ENCODE measurements at places on chromosomes 3 and 15.

DNA sequence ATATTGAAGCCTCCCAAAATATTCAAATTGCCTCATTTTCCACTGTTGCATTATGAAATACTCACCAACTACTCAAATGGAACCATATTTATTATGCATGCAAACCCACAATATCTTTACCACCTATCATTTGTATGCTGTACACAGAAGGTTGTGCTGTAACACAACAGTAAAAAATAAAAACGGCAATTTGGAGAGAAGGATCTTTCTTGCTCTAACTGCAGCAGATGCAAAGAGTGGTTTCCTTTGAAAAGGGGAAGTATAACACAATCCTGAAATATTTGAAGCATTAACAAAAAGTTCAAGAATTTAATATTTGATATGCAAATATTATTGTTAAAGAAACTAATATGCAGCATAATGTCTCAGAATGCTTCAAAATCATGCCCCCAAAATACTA is 244.5 kb upstream of the SUCLG2 start:
- no peak for DNase-seq

- DNase-seq, result no peak
These were observed 89.1 kb downstream of the XXYLT1 start for GRCh38 chr3:195181741-195182469.

DNA sequence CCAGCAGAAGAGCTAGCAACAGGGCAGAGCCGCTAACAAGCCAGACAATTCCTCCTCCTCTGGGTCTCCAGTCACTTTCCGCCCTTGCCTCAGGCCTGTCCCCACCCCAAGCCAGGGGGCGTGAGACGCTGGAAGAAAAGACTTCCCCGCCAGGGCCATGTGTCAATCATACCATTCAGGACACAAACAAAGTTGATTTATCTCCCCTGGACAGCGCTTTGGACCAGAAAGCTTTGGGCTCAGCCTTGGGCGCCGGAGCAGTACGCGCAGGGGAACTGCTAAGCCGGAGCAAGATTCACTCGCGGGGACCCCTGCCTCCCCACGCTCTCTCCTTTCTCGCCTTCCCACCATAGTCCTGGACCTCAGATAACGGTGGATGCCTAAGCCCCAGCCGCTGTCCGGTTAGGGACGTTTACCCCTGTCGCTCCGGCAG is 479 bp downstream of the LRRC2 start:
- DNase-seq, result peak; percentile 24

GRCh38 chr15:85707519-85708338 is 87.0 kb downstream of the KLHL25 start:
- DNase-seq, result peak; percentile 52

- DNase-seq, result no peak
These were observed 16.1 kb downstream of the TLE3 start for GRCh38 chr15:70081612-70082011.

DNA sequence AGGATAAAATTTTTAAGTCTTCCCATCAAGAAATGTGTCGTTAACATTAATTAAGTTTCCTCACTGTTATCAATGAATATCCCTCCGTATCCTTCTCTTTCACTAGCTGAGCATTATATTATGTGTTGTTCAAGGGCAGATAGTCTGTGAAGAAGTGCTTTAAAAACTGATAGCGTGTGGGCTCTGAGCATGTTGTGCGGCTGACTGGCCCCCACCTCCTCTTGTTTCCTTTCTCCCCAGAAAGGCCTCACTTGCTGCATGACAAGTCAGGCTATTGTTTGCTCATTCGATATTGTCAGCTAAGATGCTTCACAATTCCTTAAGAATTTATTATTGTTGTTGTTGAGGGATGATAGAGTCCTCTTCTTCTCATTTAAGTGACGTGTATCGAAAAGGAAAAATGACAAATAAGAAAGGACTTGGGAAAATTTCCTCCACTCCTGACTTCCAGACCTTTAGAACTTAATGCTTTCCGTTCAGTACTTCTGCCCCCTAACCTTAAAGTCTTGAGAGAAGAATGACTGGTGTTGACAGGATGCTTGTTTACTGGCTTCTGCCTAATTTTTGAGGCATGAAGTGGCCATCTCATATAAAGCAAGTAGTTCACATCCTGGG is 298.3 kb downstream of the LPP start:
- no peak for DNase-seq

- DNase-seq, result no peak
These were observed 325.3 kb downstream of the ZNF385D start for GRCh38 chr3:21425715-21426114.

DNA sequence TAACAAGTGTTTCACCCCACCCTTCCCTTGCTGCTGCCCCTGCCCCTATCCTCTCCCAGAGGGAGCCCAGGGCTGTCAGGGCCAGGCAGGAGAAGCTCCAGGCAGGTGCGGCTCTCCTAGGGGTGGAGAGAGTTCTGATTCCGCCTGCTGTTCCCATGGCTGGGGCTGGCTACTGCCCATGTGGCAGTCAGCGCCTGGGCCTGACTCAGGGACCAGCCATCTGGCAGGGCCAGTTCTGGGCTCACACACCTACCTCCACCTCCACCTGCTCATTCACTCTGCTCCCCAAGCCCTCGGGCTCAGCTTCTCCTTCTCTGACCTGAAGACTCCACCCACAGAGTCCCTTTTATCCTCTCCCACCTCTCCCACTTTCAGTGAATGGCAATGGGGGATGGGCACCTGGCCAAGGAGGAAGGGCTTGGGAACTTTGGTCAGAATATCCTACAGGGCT is 23.4 kb downstream of the AMOTL2 start:
- DNase-seq, result peak; percentile 68

- DNase-seq, result no peak
These were observed 234.1 kb downstream of the CACNA2D3 start for GRCh38 chr3:54356261-54357045.

DNA sequence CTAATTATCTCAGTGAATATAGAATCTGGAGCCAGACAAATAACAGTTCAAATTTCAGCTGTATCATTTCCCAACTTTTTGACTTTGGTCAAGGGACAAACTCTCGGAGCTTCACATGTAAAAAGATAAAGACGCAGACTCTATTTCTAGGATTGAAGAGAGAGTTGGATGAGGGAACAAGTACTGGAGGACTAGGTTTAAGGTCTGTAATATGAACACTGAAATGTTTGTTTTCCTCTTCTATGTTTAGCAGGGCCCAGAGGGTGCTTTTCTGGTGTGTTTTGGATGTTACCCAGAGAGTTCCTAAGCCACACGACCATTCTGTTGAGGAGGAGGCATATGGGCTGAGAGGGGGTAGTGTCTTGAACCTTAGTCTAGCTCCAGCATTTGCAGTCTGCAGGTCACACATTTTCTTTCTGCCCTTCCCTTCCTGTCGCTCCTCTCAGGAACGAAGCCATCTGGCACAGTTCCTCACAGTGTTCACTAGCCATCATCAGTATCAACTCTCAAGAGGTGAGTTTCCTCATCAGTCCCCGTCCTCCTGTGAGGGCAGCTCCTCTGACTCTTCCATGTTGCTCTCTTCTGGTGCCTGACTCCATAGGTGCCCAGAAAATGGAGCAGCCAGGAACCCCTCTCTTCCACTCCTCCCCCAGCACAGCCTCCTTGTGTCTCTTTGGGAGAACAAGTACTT is 250.1 kb downstream of the SQOR start:
- DNase-seq, result no peak

DNA sequence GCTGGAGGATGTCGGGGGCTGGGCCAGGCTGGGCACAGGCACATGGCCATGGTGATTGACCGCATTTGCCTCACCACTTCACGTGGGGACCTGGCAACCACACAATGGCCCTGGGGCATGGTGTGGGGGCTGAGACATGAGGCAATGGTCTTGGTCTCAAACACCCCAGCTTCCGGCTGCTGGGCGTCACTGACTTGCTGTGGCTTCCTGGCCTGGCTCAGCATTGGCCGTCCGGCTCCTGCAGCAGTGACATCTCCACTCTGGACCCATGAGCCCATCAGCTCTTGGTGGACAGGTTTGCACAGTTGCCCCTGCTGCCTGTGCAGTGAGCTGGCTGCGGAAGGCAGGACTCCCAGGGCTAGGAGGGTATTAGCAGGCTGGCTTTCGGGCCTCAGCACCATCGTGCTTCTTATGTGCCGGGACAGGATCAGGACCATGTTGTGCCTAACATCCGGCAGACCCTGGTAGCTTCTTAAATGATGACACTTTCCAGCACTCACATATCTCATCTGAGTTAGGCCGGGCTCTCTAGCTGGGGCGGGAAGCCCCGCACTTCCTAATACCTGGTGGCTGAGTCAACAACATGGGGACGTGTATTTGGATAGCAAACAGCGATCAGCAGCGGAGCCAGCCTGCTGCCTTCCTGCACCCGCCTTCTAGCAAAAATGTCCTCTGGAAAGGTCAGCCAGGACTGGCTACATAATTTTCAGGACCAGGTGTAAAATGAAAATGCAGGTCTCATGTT is 34.1 kb downstream of the ZNF710 start:
- DNase-seq, result peak; percentile 58

DNA sequence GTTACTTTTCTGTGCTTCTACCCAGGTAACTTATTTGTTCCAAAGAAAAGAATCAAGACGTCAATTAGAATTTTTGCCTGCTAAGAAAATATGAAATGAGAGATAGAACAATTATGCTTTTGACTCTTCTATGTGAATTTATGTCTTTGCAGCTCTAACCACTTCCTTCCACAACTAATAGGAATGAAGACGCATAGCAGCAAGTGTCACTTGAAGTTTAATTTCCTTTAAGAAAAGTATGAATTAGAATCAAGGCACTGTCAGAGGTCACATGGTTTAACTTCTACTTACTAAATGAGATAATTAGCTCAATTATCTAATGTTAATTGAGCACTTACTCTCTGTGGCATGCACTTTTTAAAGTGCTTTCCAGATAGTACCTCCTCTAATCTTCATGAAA is 3.3 kb downstream of the WDR49 start:
- no peak for DNase-seq

GRCh38 chr15:64894395-64895056 is 17.2 kb upstream of the ANKDD1A start:
- peak; percentile 41 for DNase-seq

DNA sequence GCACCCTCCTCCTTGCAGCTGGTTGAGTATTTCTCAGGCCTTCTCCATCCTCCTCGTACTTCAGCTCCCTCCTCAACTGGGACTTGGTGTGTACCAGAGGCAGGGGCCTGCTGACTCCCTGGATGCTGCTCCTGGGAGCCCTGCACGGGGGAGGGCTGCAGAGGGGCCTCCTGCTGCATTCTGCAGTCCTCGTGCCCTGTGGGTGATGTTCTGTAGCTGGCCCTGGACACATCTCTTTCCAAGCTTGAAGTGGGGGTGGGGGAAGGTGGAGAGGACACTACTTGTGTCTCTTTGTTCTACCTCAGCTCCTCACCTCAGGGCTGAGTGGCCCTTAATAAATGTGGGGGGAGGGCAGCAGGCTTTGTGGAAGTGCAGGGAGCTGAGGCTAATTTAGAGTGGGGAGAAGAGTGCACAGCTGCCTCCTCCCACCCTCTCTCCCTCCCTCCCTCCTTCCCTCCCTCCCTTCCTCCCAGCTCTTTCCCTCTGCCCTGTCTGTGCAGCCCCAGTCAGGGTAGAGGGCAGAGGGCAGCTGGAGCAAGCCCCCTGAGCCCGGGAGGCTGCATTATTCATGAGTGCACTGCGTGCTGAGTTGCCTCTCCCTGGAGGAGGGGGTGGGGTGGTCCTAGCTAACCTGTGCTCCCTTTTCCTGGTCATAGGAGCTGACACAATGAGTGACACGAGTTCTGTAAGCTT is 3.7 kb upstream of the GRM2 start:
- no peak for DNase-seq

DNA sequence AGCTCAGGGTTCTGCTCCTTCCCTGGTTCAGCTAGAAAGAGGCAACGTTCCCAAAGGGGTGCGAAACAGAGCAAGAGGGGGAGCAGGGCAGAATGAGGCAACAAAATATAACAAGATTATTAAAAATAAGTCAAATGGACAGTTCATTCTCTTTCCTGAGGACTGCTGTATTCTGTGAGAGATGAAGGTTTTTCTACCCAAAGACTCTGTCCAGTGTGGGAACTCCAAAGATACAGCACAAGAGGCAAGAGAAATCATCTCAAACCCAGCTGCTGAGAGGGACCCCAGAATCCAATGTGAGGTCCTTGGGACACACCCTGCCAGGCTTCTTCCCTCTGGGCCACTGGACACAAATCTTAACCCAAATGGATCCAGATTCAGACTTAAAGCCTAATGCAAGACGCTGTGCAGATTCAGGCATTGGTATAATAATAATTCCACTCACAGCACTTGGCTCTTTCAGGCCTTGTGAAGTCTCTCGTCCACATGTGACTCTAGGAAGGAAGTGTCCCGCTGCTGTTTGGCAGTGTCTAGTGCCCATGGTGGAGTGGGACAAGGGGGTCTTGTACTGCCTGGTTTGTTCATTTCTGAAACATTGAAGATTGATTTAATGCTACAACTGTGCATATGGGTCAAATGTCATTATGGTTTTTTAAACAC is 14.5 kb upstream of the ARHGAP31 start:
- DNase-seq, result no peak

- DNase-seq, result no peak
These were observed 12.1 kb downstream of the TGFBR2 start for GRCh38 chr3:30618526-30618925.

- DNase-seq, result peak; percentile 58
These were observed 779.1 kb downstream of the MECOM start for GRCh38 chr3:168884353-168884903.

DNA sequence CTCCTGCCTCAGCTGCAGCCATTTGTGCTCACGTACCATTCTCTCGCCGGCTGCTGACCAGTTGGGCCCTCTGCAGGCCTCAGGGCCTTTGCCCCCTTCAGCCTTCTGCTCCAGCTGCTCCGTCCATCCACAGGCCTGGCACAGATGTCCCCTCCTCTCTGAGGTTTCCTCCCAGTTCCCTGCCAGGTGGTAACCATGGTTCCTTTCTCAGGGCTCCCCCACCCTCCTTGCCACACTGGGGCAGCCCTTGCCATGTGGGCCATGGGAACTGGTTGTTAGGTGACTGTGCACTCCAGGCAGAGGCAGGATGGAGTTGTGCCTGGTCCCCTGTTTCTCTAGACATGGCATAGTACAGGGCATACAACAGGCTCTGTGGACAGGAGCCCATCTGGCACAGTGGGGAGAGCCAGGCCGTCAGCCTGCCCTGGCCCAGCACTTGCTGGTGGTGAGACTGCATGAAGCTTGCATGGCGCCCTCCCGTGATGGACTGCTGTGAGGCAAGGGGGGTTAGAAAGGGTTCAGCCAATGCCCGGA is 148.9 kb downstream of the DNAJB8 start:
- peak; percentile 16 for DNase-seq
